ENCODE measurements at places on chromosomes 5 and 9.

- no peak for DNase-seq
Observed at GRCh38 chr5:6338135-6338534, 40.2 kb downstream of the MED10 start.

GRCh38 chr9:36855448-36856315, 178.4 kb downstream of the PAX5 start:
- no peak for DNase-seq

- no peak for DNase-seq
Observed at GRCh38 chr9:110021891-110022290, 186.1 kb downstream of the C9orf152 start.

DNA sequence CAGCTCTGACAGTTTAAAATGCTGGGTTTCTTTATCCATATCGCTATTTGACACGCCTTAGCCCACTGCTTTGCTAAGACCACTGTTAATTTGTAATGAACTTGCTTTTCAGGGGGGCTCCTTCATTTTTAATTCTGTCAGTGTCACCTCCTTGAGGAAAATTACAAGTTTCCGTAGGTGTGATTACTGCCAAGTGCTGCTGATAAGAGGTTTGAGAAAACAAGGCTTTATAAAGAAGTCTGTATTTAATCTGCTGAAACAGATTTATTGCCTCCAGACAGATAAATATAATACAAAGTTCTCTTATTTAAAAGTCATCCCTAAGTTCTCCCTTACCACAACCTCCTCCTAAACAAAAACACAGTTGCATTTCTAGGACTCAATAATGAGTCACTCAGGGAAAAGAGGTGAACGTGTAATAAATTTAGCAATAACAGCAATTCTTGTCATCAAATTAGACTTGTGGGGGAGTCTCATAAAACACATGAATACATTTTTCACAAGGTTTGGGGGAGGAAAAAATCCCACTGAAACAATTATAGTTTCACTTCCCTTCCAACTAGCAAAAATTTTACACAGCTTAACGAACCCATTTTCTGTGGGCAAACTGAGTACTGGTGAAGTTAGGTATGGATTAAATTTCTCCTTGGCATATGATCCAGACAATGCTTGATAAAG, 72.8 kb downstream of the MAPKAP1 start:
- no peak for DNase-seq

DNA sequence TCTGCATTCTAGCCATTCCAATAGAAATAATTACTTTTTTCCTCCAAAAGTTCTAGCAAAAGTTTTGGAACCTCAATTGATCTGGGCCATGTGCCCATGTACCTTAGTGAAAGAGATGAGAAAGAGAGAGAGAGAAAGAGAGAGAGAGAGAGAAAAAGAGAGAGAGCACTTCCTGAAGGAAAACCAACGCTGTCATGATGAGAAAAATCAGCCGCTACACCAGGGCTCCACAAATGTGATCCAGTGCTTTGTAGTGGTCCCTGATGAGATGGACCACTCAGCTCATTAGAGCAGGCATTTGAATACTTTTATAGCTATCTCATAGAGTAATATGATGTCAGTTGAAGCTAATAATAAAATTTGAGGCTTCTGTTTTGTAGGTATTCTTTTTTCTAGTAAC, 7.7 kb upstream of the GAS1 start:
- no peak for DNase-seq

GRCh38 chr5:152634586-152634985, 229.5 kb upstream of the NMUR2 start:
- peak; percentile 36 for DNase-seq

- no peak for DNase-seq
Observed at GRCh38 chr5:126641387-126641786, 40.6 kb downstream of the PHAX start.

GRCh38 chr5:93789173-93790067, 48.0 kb upstream of the POU5F2 start:
- DNase-seq, result no peak

DNA sequence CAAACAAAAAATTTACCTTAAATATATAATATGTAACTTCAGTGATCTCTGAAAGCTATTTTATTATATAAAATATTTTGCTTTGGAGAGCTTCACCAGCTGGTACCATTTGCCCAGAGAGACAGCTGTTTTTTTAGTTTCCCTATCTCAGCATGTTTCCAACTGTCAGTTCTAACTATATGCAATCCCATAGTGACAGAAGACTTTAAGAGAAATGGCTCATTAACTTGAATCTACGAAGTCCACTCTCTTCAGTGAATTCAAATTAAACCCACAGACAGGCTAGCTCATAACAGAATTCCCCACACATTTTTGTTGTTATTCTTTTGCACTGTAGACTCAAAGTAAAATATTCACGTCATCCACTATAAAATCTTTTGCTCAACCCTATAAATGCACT, 251.8 kb upstream of the POU5F2 start:
- DNase-seq, result no peak

DNA sequence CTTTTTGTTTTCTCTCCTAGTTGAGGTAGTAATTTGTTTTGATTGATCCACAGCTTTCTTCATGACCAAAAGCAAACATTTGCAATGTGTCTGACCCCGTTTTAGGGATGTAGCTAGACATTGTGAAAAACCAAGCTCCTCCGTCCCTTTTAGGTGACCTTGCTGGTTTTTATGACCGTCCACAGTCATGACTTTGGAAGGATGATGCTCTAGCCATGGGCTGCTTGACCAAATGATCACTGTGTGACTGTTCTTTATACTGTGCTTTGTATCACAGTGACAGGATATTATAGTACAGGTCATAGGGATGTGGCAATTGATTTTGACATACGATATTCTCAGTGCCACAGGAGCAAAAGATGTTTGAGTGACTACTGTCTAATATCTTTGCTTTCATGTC, 54.4 kb downstream of the KCNN2 start:
- no peak for DNase-seq

DNA sequence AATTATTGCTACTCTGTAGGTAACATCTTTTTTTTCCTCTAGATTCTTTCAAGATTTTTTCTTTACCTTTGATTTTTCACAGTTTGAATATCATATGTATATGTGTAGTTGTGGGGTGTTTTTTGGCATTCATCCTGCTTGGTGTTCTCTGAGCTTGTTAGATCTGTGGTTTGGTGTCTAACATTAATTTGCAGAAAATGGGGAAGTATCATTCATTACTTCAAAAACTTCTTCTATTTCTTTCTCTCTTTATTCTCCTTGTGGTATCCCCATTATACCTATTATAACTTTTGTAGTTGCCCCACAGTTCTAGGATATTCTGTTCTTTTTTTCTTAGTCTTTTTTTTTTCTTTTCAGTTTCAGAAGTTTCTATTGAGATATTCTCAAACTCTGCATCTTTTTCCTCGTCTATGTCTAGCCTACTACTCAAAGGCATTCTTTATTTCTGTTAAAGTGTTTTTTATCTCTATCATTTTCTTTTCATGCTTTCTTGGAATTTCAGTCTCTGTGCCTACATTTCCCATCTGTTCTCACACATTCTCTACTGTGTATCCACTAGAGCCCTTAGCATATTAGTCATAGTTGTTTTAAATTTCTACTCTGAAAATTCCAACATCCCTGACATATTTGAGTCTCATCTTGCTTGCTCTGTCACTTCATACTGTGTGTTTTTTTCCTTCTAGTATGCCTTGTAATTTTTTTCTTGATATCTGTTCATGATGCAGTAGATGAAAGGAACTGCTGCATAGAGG, 60.1 kb upstream of the GNA14 start:
- no peak for DNase-seq

- peak; percentile 14 for DNase-seq
Observed at GRCh38 chr9:137428311-137428630, 5.1 kb downstream of the NOXA1 start.

- no peak for DNase-seq
Observed at GRCh38 chr9:32072570-32072969, 311.9 kb upstream of the ACO1 start.

DNA sequence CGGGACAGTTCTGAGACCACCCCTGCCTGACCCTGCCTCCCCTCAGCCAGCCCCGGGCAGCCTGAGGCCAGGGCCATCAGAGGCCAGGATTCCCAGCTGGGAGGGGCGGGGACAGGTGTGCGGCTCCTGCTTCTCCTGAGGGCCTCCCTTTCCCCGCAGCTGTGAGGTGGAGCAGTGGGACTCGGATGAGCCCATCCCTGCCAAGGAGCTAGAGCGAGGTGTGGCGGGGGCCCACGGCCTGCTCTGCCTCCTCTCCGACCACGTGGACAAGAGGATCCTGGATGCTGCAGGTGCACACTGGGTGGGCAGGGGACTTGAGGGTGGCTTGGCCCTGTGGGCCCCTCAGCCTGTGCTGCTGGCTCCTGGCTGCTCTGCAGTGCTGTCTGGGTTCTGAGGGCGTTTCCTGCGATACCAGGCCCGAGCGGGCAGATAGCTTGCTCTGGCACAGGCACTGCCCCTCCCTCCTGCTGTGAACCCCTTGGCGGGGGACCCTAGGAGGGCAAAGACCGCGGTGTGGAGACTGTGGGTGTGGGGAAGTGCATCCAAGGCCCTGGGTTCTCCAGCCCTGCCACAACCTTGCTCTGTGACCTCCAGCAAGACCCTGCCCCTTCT, 2.3 kb downstream of the GRHPR start:
- DNase-seq, result no peak

DNA sequence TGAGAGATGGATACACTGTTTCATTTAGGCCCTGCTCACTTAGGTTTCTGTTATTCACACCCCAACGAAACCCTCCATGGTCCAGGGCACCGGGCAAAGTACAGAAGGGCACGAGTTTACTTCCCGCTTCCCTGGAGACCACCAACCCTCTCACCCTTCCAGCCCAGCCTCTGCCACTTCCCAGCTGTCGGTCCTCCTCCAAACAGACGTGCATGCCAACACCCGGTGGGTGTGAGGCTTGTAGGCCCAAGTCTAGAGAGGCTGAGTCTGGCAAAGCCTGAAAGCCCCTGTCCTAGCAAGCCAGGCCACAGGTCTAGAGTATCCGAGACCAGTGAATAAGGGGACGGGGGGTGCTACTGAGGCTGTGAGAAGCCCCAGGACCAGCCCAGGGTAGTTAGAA, 7.1 kb upstream of the FGFR4 start:
- DNase-seq, result no peak

GRCh38 chr5:17113174-17113958, 104.1 kb upstream of the BASP1 start:
- no peak for DNase-seq

DNA sequence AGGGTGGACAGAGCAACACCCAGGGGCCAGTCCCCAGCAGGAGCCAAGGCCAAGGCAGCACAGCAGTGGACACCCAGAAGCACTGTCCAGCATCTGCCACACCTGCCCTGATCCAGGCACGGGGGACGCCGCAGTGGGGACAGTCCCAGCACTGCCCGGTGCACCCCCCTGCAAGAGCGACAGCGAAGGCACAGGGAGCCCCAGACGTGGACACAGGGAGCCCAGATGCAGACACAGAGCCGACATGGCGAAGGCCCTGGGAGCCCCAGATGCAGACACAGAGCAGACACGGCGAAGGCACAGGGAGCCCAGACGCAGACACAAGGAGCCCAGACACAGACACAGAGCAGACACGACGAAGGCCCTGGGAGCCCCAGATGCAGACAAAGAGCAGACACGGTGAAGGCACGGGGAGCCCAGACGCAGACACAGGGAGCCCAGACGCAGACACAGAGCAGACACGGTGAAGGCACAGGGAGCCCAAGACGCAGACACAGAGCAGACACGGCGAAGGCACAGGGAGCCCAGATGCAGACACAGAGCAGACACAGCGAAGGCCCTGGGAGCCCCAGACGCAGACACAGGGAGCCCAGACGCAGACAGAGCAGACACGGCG, 4.3 kb downstream of the ANAPC2 start:
- no peak for DNase-seq

GRCh38 chr5:154686490-154686889, 68.7 kb upstream of the LARP1 start:
- DNase-seq, result no peak

- DNase-seq, result no peak
Observed at GRCh38 chr9:77883133-77883532, 148.5 kb downstream of the GNAQ start.

DNA sequence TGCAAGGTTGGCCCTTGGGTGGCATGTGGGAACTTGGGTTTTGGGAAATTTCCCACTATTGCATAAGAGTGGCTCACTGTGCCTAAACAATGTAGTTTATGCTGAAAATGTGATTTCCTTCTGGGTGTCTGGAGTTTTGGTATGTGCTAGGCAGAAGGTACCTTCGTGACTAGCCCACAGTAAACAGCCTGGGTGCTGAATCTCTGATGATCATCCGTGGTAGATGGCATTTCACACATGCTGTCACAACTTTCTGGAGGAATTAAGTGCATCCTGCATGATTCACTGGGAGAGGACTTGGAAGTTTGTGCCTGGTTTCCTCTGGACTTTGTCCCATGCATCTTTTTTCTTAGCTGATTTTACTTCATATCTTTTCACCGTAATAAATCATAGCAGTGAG, 64.5 kb downstream of the LNPEP start:
- no peak for DNase-seq

GRCh38 chr5:17020678-17021601, 84.9 kb upstream of the MYO10 start:
- no peak for DNase-seq

GRCh38 chr5:51468196-51468595, 84.9 kb downstream of the ISL1 start:
- no peak for DNase-seq

- no peak for DNase-seq
Observed at GRCh38 chr5:139549162-139549894, 11.8 kb upstream of the UBE2D2 start.

DNA sequence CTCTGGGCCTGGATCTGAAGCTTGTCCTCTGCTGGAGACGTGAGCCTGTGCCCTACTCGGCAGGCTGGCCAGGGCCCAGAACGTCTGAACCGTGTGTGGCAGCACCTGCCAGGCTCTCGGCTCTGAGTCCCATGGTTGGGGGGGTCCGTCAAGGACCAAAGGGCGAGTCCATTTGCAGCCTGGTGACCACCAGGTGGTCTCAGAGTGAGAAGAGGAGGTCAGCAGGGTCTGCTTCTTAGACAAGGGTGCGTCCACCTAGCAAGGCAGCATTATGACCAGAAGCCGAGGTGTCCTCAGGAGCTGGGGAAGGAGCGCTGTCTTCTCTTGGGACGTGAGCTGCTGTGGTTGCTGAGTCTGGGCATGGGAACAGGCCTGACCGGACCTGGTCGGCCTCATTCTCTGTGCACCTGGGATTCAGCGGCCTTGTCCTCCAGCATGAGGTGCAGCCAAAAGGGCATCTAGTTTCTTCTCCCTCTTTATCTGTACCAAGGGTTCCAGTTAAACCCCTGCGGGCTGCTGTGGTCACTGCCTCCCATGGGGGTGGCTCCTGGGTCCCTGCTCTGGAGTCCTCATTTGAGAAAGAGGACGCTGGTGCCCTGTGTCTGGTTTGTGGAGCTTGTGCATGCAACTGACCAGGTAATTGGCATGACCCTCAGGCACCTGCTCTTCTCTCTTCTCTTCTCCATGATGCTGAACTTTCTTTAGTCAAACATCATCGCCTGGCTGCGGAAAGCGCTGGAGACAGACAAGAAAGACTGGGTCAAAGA, 14.4 kb downstream of the EXOC3 start:
- no peak for DNase-seq

GRCh38 chr5:111299067-111299481, 74.9 kb downstream of the CAMK4 start:
- no peak for DNase-seq

- DNase-seq, result no peak
Observed at GRCh38 chr9:17013010-17013409, 121.8 kb upstream of the CNTLN start.

Data from left hindlimb (tissue), 1 donor.